ENCODE measurements at places on chromosomes 7 and 10.
A peak's percentile ranks its signal among the peaks of the same experiment; 100 is the strongest.

DNA sequence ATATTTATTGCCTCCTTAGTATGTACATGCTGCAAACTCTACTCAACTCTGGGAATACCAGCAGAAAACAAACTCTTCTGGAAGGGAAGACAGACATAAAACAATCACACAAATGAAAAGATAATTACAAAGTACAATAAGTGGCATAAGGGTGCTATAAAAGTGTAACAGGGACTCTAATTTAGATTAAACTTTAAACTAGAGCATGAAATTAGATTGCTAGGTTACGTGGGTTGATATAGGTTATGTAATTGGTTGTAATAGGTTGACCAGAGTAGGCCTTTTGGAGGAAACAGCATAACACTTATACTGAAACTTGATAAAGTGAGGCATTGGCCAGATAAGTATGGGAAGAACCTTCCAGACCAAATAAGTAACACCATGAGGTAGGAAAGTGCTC, 26.2 kb upstream of the DKK1 start:
- DNase-seq = no peak

DNA sequence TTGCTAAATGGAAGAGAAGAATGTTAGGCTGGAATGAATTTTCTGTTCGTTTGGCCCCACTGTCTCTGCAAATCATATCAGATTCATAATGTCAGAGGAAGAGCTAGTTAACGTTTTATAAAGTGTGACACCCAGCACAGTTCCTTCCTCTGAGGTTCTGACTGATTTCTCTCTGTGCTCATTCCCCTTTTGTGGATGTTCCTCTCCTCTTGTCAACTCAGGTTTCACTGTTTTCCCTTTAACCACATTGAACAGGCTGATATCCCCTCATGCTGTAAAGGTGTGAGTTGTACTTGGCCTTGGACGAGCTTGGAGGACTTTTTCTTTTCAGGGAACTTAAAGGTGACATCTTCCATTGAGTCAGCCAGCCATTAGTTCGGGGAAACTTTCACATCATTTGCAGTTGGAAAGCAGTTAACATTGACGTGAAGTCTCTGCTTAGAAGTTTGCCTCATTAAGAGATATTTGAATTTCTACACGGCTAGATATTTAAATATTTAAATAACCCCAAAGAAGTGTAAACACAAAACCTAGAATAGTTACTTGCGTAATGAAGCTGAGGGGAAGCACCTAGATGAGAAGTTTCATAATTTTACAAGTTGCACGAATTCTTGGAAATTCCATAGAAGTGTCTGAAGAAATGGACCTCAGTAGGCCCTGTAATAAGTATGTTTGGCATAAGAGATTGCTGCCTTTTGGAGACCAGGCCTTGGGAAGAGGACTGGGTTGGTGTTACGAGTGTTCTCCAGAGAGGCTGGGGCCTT, 101.5 kb upstream of the EGR2 start:
- no peak for DNase-seq

DNA sequence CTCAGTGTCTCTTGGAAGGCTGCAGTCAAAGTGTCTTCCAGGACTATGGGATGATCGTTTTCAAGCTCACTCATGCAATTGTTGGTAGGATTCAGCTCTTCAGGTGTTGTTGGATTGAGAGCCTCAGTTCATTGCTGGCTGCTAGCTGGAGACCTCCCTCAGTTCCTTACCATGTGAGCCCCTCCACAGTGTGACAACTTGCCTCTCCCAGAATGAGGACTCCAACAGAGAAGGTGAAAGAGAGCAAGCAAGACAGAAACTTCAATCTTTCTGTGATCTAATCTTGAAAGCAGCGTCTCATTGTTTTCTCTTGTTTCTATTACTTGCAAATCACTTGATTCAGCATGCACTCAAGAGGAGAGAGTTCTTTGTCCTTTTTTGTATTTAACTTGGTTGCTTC, 22.5 kb downstream of the MGAM start:
- no peak for DNase-seq

DNA sequence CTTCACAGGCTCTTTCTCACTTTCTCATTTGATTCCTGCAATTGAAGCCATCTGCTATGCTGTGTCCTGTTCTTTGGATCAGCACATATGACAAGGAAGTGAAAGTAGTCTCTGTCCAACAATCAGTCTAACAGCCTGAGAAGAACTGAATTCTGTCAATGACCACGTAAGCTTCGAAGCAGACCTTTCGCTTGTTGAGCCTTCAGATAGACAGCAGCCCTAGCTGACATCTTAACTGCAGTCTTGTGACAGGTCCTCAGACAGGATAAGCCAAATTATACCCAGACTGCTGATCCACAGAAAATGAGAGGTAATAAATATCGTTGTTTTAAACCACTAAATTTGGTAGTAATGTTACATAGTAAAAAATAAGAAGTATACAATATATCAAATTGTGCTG, 691.0 kb upstream of the LRRTM3 start:
- no peak for DNase-seq

DNA sequence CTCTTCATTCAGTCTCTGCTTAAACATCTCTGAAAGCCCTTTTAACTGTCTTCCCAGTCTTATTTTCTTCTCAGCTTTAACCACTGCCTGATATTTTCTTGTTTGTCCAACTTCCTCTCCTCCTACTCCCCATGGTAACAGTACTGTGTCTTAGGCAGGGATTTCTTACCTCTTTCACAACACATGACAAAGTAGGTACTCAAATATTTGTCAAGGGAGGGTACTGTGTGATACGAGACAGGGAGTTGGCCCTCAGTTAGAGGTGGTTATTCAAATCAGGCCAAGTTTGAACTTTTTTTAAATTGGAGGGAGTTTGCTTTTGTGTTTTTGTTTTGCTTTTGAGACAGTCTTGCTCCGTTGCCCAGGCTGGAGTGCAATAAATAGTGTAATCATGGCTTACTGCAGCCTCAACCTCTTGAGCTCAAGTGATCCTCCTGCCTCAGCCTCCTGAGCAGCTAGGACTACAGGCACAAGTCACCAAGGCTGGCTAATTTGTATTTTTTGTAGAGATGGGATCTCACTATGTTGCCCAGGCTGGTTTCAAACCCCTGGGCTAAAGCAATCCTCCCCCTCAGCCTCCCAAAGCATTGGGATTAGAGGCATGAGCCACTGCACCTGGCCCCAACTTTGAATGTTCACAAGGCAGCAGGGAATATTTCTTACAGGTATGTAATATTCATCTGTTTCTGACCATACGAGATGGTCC, 2.5 kb upstream of the KPNA7 start:
- DNase-seq = peak; percentile 34

GRCh38 chr7:50155755-50156154, 62.7 kb upstream of the ZPBP start:
- DNase-seq = no peak

GRCh38 chr10:89463846-89464537, 49.6 kb downstream of the IFIT5 start:
- no peak for DNase-seq

DNA sequence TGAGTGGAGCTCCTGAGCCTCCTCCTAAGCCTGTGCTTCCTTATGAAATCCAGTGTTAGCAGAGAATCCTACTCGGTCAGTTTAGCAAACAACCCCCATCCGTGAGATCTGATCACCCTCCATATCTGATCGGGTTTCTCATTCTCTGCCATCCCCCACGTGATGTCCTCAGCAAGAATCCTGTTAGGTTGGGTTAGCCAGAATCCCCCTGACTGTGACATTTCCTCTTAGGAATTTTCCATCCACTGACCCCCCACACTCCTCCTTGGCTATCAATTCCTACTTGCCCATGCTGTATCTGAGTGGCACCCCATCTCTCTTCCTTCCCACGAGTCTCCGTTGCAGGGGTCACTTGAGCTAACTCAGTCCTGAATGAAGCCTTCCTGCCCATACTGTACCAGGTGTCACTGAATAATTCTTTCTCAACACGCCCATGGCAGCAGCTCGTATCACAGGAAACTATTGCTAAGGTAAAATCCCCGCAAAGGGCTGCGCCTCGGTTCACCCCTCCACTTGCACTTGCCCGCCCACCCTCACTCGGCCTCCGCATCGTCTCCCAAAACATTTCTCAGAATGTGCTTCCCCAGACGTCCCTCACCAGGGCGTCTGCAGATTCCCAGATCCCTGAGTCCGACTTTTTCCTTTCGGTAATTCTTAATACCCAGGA, 44.1 kb downstream of the MYOF start:
- DNase-seq = peak; percentile 64

- DNase-seq = no peak
Observed at GRCh38 chr7:51310131-51310583, 6.5 kb downstream of the COBL start.

DNA sequence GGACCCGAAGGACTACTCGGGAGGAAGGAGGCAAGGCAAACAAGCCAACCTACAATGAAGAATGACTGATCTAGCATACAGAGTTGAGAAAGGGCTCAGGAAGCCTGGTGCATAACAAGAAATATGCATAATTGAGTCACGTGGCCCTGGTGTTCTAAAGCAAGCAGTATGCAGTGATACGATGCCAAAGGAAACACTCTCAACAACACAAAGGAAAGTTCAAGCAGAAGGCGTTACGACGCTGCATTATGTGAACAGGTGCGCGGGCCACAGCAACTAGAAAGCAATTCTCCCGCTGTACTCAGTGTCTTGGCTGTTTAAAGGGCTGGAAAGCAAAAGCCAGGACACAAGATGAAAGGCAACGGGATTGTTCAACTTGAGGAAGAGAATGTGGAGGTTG, 100.8 kb downstream of the PRTFDC1 start:
- DNase-seq = peak; percentile 26

DNA sequence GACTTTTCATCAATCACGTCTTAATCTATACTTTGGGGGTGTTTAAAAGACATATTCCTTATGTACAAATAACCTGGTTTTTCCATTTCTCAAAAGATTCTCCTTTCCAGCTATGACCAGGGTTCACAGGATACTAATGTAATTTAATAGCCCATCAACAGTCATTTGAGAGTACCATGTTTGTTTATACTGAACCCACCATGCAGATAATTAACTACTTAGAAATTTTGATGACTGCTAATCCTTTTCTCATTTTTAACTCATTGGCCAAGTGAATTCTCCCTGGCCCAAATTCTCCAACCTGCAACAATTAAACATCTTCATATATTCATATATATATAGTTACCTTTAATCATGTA, 28.8 kb upstream of the KMT2E start:
- DNase-seq = no peak

DNA sequence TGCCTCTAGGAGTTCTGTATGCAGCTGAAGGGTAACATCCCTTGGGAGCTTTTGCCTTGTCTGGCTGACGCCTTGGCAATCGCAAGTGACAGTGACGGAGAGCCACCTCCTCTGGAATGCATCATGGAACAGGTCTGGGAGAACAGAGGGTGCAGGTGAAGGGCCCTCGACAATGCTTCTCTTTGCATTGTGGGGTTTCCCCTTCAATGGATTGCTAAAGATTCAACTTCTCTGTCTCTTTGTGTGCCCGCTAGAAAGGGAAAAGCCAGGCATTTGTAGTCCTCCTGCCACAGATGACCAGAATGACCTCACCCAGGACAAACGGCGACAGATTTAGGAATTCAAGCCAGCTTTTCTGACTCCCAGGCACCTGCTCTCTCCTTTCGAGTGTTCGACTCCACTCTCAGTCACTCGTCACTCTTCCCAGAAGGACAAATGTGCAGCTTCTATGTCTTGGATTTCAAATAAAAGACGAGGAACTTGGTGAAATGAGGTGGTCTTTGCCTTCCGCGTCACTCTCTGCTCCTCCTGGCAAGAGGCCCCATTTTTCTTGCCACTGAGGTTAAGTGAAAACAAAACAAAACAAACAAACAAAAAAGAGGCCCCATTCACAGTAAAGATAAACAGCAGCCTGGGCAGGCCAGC, 26.1 kb downstream of the IL2RA start:
- no peak for DNase-seq

GRCh38 chr7:134355927-134356326, 39.2 kb upstream of the SLC35B4 start:
- peak; percentile 85 for DNase-seq
